Esophagus mucosa (tissue), 1 donor: ENCODE measurements at places on chromosomes 12 and 14. TPM values are rescaled to one million over a fixed set of nuclear protein-coding genes. Genes with fewer than 3 reads are reported as not detected.

FAM181A gene
- total RNA-seq = not detected

RAD9B gene
- total RNA-seq = 0.44 TPM

CLEC4A gene
- total RNA-seq = 0.96 TPM

TBK1 gene
- total RNA-seq = 12.1 TPM

CCDC92 gene
- 9.9 TPM for total RNA-seq

PROX2 gene
- not detected for total RNA-seq

AQP2 gene
- total RNA-seq = not detected

GPRC5A gene
- total RNA-seq = 11.8 TPM

GPR84 gene
- 0.16 TPM for total RNA-seq

LMO3 gene
- total RNA-seq = 0.24 TPM

KLHDC1 gene
- 1.5 TPM for total RNA-seq

DNA sequence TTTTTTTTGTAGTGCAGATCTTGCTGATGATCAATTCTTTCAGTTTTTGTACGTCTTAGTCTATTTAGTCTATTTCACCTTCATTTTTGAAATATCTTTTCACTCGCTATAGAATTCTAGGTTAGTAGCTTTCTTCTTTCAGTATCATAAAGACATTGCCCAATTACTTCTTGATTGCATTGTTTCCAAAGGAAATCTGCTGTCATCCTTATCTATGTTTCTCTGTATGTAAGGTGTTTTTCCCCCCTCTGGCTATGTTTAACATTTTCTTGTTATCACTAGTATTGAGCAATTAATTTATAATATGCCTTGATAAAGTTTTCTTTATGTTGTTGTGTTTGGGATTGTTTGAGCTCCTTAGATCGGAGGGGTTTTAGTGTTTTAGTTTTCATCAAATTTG lies 171.9 kb downstream of the BMP4 start:
- no peak for ATAC-seq

- ATAC-seq = no peak
Observed at GRCh38 chr14:61284001-61284400, 2.9 kb upstream of the TMEM30B start.

- ATAC-seq = peak; percentile 44
Observed at GRCh38 chr12:56299308-56299852, 750 bp downstream of the CS start.

DNA sequence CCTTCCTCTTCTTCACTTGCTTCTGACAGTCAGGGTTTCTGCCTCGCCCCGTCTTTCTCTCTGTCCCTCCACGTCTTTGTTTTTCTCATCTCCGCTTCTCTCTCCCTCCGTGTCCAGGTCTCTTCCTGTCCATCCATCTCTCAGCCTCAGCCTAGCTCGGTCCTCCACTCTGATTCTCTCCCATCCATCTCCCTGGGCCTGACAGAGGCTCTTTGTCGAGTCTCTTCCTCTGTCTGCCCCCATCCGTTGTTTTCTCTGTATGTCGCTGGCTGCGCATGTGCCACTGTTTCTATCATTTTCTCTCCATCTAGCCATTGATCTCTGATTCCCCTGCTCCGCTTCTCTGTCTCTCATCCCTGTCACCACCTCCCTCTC lies 328.9 kb upstream of the TBX3 start:
- no peak for ATAC-seq

- ATAC-seq = no peak
Observed at GRCh38 chr12:95694136-95694535, 96.4 kb downstream of the NTN4 start.

GRCh38 chr12:89350630-89351488 lies 1.4 kb downstream of the DUSP6 start:
- no peak for ATAC-seq

DNA sequence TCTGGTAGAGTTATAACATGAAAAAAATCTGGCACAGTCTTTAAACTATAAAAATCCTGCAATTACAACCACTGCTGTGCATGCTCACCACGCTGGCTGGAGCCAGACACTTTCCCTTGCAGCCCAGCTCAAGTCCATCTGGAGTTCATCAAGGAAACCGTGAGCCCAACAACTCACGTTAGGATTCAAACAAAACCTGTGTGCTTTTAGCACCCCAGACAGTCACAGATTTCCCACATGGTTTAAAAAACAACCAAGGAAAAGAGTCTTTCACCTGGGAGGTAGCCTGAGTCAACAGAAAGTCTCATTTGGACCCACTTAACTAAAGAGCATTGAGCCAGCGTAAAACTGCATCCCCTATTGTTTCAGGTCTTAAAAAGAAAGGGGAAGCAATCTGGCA lies 4.7 kb downstream of the LRIG3 start:
- ATAC-seq = no peak

DNA sequence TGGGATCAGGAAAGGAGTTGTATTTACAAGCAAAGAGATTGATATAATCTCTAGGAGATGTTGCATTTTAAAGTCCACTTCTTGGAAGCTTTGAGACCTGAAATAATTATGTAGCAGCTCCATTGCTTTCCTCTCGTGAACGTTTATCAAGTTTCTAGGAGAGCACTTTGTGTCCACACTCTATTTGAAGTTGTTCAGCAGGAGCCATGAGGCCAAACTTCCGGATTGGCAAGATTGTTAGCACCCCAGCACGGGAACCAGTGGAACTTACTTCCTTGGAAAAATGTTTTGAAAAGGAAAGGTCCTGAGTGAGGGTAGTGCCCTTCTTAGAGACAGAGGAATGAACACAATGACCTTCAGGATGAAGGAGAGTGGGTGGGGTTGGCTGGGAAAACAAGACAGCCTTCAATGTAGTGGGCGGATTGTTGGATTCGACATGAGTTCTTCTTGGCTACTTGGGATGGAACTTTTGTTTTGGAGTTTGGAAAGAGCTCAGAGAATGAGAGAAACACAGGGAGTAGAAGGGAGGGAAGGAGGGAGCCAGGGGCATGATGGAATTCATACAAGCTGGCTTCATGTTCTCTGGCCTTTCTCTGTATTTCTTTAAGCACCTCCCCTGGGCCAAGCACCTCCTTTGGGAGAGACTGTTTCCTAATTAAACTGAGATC lies 23.8 kb upstream of the CISTR start:
- ATAC-seq = no peak

DNA sequence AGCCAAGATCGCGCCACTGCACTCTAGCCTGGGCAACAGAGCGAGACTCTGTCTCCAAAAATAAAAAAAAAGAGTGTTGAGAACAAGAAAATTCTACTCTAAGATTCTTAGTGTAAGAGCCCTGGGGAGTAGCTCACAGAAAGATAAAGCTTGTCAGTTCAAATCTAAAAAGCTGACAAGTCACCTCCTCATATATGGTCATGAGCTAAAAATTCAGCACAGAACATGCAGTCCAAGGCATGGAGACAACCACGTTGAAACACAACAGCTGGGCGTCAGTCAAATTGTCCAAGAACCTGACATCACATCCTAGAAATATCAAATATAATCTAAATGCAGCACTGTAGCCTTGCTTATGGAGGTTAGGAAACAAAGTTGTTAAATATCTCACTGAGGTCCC lies 47.8 kb downstream of the CLIP1 start:
- ATAC-seq = no peak

DNA sequence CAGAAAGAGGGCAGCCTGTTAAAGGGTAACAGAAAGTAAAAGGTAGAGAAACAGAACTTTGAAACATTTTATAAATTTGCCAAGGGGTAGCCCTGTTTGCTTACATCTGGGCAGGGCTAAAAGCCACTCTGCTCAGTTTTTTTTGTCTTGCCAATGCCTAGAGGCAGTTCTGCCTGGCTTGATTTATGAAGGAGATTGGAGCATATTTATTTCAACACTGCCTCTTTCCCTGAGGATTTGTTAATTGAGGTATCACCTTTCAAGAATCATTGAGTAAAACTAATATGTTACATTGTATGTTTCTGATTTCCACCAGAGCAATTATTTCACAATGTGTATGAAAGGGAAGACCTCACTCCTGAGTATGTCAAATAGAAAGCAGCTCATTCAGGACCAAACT lies 160.8 kb downstream of the GXYLT1 start:
- ATAC-seq = no peak

- ATAC-seq = no peak
Observed at GRCh38 chr14:55192054-55192621, 753 bp upstream of the DLGAP5 start.

GRCh38 chr12:69241438-69242092 lies 2.2 kb downstream of the CPSF6 start:
- no peak for ATAC-seq

GRCh38 chr14:35197015-35197414 lies 74.7 kb downstream of the PRORP start:
- peak; percentile 35 for ATAC-seq

- ATAC-seq = no peak
Observed at GRCh38 chr12:117178301-117178700, 12.0 kb downstream of the FBXO21 start.

DNA sequence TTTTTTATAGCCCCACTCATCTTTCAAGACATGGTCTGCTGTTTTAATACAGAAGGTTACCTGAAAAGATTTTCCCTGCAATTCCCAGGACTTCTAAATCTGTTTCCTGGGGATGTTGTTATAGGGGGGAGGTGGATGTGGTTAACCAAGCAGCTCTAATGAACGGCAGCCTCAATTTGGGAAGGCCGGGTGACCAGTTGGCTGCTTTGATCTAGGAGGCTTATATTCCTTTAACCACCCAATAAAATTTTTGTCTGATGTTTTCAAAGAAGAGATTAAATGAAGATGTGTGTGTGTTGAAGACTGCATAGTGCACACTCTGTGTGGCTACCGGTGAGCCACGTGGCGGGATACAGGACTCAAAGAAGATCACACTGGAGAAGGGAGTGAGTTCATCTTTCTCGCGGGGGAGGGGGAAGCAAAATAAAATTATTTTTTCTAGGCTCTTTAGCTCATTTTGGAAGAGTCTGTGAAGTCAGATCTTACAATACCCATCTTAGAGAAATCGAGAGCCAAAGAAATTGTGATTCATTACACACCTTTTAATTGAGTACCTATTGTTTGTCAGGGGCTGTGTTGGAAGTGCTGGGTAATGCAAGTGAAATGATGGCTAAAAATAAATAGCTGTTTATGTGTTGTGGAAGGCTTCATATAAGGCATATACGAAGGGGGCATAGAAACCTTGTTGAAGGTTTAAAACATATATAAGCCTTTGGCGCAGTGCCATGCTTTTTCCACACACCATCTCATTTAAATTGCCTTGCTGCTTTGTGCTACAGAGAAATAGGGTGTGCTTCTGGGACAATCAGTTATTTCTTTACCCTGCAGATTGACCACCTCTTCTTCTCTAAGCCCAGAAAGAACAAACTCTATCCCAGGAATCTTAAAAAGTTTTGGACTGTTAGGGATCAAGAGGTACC lies 18.5 kb downstream of the ELK3 start:
- no peak for ATAC-seq

DNA sequence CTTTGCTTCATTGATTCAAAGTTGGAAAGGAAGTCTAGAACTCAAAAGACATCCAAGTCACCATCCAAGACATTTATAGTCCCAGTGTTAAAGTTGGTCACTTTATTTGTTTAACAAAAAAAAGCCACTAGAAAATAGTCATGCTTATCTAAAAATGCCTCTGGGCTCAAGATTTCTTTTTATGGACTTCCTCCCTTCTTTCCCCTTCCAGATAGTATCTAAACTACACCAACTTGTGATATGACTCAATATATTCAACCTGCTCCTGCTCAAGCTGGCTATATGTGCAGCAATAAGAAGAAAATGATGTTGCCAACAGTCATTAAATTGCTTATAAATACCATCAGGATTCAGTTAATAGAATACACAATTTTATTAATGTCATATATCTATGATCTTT lies 1177.1 kb downstream of the FLRT2 start:
- ATAC-seq = no peak

- ATAC-seq = peak; percentile 60
Observed at GRCh38 chr14:24171422-24172260, at the start of gene REC8. REC8 (plus strand) TSS chr14:24172080; CDS start chr14:24172553, 473 bp downstream.

DNA sequence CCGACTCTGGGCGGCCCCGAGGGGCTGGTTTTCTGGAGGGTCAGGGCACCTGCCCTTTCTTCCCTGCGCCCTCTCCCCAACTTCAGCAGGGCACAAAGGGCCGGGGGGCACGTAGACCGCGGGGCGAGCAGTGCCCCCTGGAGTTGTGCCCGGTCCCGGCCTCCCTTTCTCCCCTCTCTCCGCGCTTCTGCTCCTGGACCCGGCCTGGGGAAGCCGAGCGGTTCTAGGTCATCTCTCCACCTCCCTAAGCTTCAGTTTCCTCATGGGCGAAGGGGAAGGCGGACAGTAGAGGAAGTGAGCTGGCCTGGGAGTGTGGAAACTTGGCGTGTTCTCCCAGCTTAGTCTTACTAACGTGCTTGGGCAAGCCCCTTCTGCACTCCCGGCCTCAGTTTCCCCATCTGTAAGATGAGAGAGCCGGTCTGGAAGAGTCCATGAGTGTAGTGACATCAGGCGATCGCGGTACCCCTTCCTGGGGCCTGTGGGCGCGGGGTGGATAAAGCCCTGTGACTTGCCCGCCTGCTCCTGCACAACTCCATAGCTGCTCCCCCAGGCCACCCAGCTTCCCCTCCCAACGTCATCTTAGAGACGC lies 158.6 kb upstream of the PARP11 start:
- peak; percentile 57 for ATAC-seq

- ATAC-seq = no peak
Observed at GRCh38 chr12:11653215-11653753, 3.8 kb downstream of the ETV6 start.

DNA sequence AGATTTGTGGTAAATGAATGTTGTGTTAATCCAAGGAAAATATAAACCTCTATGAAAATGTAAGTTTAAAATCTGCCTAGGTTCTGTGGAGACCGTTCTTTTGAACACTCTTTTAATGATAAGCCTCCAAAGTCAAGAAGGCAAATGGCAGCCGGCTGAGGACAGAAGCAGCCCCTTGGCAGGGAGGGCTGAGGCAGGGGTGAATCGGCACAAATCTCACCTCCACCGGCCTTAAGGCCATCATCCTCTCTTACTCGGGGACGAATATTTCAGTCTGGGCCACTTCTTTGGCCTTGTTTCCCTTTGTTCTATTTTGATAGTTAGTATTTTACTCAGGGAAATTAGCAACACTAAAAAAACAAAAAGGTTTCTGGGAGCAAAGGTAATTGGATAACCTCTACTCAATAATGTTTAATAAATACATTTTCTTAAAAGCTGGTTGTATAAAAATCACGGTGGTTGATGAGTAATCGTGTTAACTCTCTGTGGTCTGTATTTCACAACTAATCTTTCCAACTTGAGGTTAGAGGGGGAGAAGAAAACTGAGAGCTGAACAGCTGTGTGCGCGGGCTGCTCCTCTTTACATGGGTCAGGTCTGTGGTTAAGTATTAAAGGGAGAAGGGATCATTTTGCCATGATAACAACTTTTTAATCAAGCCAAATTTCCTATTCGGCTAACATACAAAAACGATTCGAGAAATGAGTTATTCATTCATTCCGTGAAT lies 18.6 kb downstream of the LGMN start:
- no peak for ATAC-seq

DNA sequence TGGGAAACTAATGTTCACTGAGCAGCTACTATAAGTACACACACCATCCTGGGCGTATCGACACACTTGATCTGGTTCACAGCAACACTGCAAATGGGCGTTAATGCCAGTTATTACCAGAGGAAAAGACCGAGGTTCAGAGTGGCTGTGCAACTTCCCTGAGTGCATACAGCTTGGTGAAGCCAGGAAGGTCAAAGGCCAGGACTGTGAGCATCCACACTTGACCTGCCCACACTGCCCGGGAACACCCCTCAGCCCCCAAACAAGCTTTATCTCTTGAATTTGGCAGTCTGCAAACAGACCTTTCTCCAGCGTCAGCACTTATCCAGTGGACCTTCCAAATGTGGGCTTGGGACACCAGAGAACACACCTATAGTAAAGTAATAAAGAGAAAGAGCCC lies 312.6 kb downstream of the BCL11B start:
- no peak for ATAC-seq
